ENCODE measurements at places on chromosomes 6 and 20.

GRCh38 chr6:156028335-156029131 is 572.9 kb upstream of the NOX3 start:
- no peak for DNase-seq

- no peak for DNase-seq
Observed at GRCh38 chr6:36197739-36198221, 1.2 kb downstream of the BRPF3 start.

DNA sequence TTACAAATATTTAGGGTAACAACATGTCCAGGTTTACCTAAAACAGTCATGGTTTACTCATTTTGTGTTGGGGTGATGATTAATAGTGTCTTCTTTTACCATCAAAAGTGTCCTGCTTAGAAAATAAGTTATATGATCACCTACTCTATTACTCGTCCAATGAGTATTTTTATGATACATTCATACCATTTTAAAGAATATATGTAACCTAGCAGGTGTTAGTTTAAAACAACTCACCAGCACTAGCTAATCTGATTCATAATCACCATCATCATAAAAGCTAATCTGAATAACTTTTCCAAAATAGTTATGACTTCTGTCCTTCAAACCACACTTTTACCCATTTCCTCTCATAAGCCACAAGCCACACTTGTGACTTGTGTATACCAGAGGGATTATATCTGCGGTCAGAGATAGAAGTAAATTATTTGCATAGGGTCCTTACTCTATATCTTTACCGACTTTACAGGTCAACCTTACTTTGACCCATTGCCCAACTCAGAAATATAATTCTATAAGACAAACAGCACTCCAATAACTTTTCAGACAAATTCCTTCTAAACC is 33.3 kb upstream of the NRN1 start:
- peak; percentile 29 for DNase-seq

DNA sequence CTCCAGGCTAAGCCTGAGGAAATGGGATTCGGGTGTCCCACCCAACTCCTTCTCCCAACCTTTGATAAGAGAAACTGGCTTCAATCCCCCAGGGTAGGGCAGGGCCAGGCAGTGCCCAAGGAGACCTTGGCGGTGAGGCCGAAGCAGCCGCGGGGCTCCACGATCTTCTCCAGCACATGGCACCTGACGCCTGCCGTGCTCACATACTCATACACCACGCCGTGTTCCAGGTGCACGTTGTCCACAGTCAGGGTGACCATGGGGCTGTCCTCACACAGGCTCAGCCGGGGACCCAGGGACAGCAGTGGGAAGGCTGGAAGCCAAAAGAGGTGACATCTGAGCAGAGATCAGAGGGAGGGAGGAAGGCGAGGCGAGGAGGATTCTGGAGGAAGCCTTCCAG is 176.5 kb downstream of the PREX1 start:
- no peak for DNase-seq

DNA sequence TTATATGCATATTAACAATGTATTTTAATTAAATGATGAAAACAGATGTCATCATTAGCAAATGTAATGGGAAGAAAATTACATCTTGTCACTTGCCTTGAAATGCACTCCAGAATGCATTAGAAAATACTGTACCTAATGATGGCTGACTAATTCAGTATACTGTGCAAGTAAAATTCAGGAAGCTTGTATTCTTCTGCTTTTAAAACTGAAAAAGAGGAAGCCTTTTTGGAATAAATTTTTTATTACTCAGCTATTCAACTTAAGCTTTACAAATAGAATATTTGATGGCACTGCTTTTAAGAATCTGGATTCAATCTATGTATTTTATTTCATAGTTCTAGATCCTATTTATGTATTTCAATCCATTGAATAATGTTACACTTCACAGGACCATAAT is 195.5 kb downstream of the RIMS1 start:
- DNase-seq: no peak

Data from NB4 (cell line).